ENCODE measurements at places on chromosomes 1 and 21. TPM values are rescaled to one million over a fixed set of nuclear protein-coding genes. Genes with fewer than 3 reads are reported as not detected.

- peaks cover 19% of the 10 kb centered on the region for H3K36me3 ChIP-seq
- H3K27ac ChIP-seq: no peak overlapping the region
- H3K27me3 ChIP-seq: no peaks in the 10 kb centered on the region
- no peak overlapping the region for H3K4me3 ChIP-seq
- no peaks in the 10 kb centered on the region for H3K4me1 ChIP-seq
These were observed 27.8 kb upstream of the ALDH9A1 start for GRCh38 chr1:165726169-165726568.

DNA sequence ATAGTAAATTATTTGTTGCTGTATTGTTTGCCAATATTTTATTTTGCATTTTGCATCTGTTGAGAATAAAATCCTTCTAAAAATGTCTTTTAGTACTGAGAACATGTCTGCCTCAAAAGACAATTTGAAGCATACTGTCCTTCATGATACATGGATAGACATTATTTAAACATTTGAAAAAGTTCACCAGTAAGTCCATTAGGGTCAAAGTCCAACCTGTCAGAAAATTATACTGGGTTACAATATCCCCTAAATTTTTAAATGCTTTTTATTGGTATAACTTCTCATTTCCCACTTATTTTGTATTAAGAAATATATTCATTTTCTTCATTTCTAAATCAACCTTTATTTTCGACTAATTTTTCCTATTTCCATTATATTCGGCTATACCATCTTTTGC lies 9.3 kb downstream of the CHML start:
- no peak overlapping the region for H3K27ac ChIP-seq
- H3K27me3 ChIP-seq: no peaks in the 10 kb centered on the region
- peaks cover 6% of the 10 kb centered on the region for H3K36me3 ChIP-seq

- H3K4me3 ChIP-seq: no peak overlapping the region
- no peak overlapping the region for H3K27ac ChIP-seq
- DNase-seq: peak; percentile 33
- H3K27me3 ChIP-seq: no peaks in the 10 kb centered on the region
- H3K4me1 ChIP-seq: peaks cover 7% of the 10 kb centered on the region
These were observed 241.2 kb upstream of the ST6GALNAC5 start for GRCh38 chr1:76625886-76626678.

- no peak overlapping the region for H3K4me3 ChIP-seq
- H3K36me3 ChIP-seq: no peaks in the 10 kb centered on the region
- peaks cover 7% of the 10 kb centered on the region for H3K27me3 ChIP-seq
- no peak overlapping the region for H3K27ac ChIP-seq
- no peak for DNase-seq
These were observed 36.0 kb downstream of the LACTBL1 start for GRCh38 chr1:22936681-22937080.

- no peaks in the 10 kb centered on the region for H3K27me3 ChIP-seq
- DNase-seq: peak; percentile 61
- no peak overlapping the region for H3K27ac ChIP-seq
- no peaks in the 10 kb centered on the region for H3K36me3 ChIP-seq
These were observed 118.8 kb upstream of the PALMD start for GRCh38 chr1:99527078-99527477.

DNA sequence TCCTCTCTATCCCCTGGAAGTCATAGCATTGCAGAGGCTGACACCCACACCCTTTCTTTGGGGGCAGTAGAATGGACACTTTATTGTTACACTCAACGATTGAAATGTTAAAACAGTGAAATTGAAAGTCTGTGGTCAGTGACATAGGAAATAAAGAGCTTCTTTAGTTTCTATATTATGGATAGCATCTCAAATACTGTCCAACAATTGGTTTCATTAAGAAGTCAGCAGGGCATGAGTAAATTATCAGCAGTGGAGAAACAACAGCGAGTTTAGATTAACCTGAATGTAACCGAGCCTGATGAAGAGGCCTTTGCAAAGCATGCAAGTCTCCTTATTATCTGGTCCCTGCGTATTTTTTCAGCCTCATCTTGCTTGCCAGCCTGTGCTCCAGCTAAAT lies 350.7 kb downstream of the NTNG1 start:
- no peak for DNase-seq
- no peak overlapping the region for H3K4me3 ChIP-seq
- H3K4me1 ChIP-seq: no peaks in the 10 kb centered on the region
- no peaks in the 10 kb centered on the region for H3K27me3 ChIP-seq

DNA sequence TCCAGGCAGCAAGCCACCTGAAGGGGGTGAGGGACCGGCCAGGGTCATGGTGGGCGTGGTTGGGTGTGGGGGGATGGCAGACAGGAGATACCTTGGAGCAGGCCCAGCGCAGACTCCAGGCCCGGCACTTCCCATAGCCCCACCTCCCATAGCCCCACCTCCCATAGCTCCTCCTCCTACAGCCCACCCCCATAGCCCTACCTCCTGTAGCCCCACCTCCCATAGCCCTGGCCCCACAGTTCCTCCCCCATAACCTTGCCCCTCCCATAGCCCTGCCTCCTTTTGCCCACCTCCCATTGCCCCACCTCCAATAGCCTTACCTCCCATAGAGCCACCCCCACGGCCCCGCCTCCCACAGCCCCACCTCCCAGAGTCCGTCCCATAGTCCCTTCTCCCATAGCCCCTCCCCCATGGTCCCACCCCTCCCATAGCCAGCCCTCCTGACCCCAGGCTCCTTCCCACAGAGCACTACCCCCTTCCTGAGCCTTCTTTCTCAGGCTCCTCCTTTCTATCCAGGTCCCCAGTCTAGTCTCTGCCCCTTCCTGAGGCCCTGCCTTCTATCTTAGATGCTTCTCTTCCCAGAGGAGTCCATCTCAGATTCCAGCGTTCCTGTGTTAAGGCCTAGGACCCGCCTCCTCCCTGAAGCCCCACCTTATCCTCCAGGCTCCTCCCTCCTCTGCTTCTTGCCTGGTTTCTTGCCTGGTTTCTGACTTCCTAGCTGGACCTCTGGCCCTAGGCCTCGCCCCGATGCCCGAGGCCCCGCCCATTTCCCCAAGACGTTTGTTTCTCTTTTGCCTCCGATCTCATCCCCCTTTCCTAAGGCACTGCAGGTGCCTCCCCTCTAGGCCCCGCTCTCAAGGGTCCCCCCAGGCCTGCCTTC lies 46.8 kb downstream of the PTPRU start:
- no peaks in the 10 kb centered on the region for H3K27me3 ChIP-seq
- DNase-seq: peak; percentile 19
- H3K36me3 ChIP-seq: no peaks in the 10 kb centered on the region
- no peak overlapping the region for H3K27ac ChIP-seq

- DNase-seq: no peak
- peak overlapping the region; percentile 98 for H3K4me3 ChIP-seq
- H3K27me3 ChIP-seq: no peaks in the 10 kb centered on the region
- H3K27ac ChIP-seq: peak overlapping the region; percentile 96
These were observed 889 bp upstream of the SCYL3 start for GRCh38 chr1:169894424-169895145.

DNA sequence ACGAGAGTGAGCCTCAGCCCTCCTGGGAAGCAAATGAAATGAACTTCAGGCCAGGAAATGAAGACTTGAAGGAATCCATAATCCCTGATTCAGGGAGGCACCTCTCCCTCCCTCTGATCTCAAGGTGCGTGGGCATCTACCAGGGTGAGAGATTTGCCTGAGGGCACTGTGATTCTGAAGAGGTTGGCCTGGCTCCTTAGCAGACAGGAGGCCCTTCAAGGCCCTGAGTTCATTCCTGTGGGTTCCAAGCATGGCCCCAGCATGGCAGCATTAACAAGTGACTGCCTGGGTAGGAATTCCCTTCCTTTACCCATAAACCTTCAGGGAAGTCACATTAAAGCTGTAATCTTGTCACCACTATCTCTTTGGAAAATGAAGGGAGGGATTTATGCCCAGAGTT lies 29.8 kb upstream of the IFNGR2 start:
- H3K27me3 ChIP-seq: no peaks in the 10 kb centered on the region
- H3K36me3 ChIP-seq: no peaks in the 10 kb centered on the region
- peak; percentile 35 for DNase-seq
- no peak overlapping the region for H3K4me3 ChIP-seq

DNA sequence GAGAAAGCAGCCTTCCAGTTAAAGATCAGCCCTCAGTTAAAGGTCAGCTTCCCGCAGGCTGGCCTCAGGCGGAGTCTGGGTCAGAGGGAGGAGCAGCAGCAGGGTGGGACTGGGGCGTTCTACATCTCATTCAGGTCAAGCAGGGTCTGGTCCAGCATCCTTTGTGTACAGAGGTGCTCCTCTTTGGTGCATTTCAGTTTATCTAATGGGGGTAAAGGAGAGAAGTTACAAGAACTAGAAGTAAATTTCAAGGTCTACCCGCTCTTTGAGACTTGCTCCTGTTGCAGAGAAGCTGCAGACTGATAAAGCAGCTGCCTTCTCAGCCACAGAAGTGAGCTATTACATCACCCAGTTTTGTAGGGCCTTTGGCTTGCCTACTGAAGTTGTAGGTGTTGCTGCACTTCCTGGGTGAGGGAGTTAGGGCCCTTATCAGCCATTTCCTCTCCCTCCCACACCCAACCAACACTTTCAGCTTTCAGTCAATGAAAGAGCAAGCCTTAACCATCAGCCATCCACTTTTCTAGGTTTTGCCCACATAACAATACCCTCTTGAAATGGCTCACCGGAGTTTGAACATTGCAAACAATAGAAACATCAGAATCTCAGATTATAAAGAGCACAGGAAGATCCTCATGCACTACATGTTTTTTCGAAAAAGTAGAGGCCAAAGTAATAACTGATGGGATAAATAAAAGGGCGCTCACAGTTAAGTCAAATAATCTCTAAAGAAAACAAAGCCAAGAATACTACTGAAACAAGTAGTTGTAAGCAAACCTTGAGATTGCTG lies 2.8 kb upstream of the NUP210L start:
- H3K4me1 ChIP-seq: no peaks in the 10 kb centered on the region
- H3K4me3 ChIP-seq: no peak overlapping the region
- no peak overlapping the region for H3K27ac ChIP-seq

- H3K4me3 ChIP-seq: no peak overlapping the region
- peak overlapping the region; percentile 51 for H3K27ac ChIP-seq
- H3K4me1 ChIP-seq: peaks cover 17% of the 10 kb centered on the region
- no peaks in the 10 kb centered on the region for H3K36me3 ChIP-seq
- H3K27me3 ChIP-seq: no peaks in the 10 kb centered on the region
- DNase-seq: peak; percentile 49
These were observed 75.7 kb downstream of the PHTF1 start for GRCh38 chr1:113683384-113684152.

- no peak overlapping the region for H3K4me3 ChIP-seq
- no peak for DNase-seq
- H3K27ac ChIP-seq: no peak overlapping the region
- 0 out of 2 replicates have a peak, but pooled peaks cover 4% of the 10 kb centered on the region for H3K4me1 ChIP-seq
- H3K27me3 ChIP-seq: no peaks in the 10 kb centered on the region
- H3K36me3 ChIP-seq: no peaks in the 10 kb centered on the region
These were observed 31.4 kb upstream of the KAZN start for GRCh38 chr1:14567056-14567455.

DNA sequence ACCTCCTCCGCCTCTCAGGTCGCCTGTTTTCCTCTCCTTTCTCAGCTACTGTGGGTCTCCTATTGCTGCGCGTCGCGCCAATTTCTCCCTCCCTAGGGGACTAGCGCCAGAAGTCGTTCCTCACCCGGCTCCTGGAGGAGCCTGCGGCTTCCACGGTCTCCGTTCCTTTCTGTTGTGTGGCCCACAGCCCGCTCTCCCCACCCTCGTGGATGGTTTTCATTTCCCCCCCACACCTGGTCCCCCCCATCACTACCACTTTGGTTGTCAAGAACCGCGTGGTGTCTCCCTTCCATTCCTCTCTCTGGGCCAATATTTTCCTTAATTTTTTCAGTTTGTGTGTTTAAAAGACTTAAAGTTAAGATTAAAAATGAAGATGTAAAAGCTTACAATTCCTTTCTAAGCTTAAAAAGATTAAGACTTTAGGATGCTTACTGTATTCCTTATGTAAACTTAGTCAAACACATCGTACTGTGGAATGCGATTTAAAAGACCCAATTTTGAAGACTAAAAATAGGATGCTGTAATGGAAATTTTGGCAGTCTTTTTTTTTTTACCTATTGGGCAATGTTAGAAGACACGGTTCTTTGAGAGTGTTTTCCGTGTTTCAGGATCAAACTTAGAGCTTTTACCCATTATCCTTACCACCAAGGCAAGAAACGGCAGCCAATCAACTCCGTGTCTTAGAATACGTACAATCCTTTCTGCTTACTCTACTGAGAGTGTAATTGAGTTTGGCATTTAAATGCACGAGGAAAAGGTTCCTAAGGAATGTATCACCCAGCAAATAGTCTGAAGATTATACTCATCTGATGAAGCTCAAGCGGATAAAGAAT lies 773 bp downstream of the CNST start:
- H3K4me1 ChIP-seq: peaks cover 48% of the 10 kb centered on the region
- no peaks in the 10 kb centered on the region for H3K27me3 ChIP-seq
- H3K27ac ChIP-seq: peak overlapping the region; percentile 86
- H3K36me3 ChIP-seq: peaks cover 3% of the 10 kb centered on the region
- DNase-seq: peak; percentile 91

DNA sequence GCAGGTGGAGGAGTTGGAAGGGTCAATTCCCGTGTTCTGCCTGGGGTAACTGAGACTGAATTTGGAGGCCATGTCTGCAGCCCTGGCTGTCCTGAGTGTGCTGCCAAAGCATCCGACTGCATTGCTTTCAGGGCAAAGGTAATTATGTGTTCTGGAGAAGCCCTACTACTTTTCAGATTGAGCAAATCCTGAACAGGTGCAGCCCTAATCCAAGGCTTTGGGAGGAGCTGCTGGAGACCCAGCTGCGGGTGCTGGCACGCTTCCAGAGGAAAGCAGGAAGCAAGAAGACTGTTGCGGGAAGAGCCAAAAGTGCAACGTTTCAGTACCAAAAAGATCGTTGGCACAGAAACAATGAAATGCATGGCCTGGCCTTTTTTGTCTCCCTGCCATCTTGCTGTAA lies 73.7 kb upstream of the NRIP1 start:
- H3K36me3 ChIP-seq: no peaks in the 10 kb centered on the region
- H3K27me3 ChIP-seq: no peaks in the 10 kb centered on the region
- no peaks in the 10 kb centered on the region for H3K4me1 ChIP-seq
- DNase-seq: no peak
- no peak overlapping the region for H3K27ac ChIP-seq

DNA sequence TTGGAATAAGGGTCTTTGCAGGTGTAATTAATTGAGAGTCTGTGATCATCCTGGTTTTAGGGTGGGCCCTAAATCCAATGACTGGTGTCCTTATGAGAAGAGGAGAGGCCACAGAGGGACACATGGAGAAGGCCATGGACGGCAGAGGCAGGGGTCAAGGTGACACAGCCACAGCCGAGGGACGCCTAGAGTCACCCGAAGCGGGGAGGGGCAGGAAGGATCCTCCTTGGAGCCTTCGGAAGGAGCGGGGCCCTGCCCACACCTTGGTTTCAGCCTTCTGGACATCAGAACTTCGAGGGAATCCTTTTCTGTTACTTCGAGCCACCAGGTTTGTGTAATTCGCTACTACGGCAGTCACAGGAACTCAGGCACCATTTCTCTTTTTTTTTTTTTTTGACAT lies 31.1 kb downstream of the RRP1 start:
- H3K27ac ChIP-seq: no peak overlapping the region
- H3K4me3 ChIP-seq: no peak overlapping the region
- H3K27me3 ChIP-seq: no peaks in the 10 kb centered on the region
- H3K4me1 ChIP-seq: peaks cover 8% of the 10 kb centered on the region

Gene NBPF10
- polyA plus RNA-seq: 1.1 TPM

Gene FAM163A
- polyA plus RNA-seq: not detected

Gene SERPINC1
- not detected for polyA plus RNA-seq

Gene HSF2BP
- polyA plus RNA-seq: 1.6 TPM

Gene PDPN
- polyA plus RNA-seq: 1.8 TPM

Gene LEMD1
- not detected for polyA plus RNA-seq

Gene MAP1LC3C
- not detected for polyA plus RNA-seq

Measured in GM23248 (cell line).